SK-N-SH (cell line): ENCODE measurements at places on chromosomes 1 and 21.

- DNase-seq, result no peak
These were observed 158.9 kb upstream of the COL11A1 start for GRCh38 chr1:103267266-103267665.

DNA sequence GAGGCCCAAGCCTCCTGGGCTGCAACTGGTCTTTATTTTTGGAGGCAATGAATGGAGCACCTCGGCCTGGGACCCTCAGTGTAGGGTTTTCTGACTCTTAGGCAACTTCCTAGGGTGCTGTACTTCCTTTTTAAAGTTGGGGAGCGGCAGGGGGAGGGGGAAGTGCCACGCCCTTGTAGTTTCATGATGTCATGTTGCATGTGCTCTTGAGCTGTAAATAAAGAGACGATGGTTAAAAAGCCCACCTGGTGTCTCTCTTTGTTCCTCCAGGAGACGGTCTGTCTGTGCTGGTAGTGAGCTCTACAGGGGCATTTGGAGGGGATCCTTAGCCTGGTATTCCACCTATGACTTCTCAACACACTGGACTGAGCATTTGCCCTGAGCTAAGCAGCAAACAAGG, 10.3 kb upstream of the AGTRAP start:
- no peak for DNase-seq

- DNase-seq, result no peak
These were observed 23.2 kb upstream of the C1orf146 start for GRCh38 chr1:92194511-92194910.

GRCh38 chr21:36184545-36184944, 27.9 kb downstream of the DOP1B start:
- DNase-seq, result no peak

- no peak for DNase-seq
These were observed 84.4 kb upstream of the CXADR start for GRCh38 chr21:17428484-17428869.

DNA sequence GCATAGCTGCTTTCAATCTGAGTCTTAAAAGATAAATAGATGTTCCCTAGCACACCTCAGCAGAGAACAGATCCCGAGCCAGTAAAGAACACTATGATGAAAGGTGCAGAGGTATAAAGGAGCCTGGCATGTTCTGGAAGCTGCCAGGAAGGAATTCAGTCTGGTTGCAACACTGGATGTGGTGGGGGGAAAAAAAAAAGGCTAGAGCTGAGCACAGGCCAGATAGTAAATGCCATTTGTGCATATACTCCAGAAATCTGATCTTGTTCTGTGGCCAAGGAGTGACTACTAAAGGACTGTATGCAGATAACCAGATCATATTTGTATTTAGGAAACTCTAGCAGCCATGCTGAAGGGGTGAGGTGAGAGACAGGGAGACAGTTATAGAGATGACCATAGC, 240.3 kb downstream of the VAV3 start:
- DNase-seq, result no peak

DNA sequence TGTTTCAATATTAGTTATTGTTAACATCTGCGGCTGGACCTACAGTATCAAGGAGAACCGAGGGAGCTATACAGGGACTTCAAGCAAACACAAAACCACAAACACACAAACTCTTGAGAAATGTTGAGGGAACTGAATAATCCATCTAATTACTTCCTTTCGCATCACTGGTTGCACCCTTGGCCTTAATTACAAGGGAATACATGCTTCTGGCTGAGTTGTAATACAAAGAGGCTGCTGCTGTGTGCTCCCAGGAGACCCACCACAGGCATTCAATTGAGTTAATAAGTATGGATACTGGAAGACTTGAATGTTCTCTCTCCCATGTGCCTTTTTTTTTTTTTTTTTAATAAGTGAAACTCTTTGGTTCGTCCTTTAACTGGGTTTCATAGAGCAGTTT, 16.8 kb upstream of the SMYD2 start:
- DNase-seq, result no peak

GRCh38 chr1:183548116-183548515, 42.1 kb downstream of the NCF2 start:
- DNase-seq, result no peak

- no peak for DNase-seq
These were observed 1.8 kb downstream of the TNFRSF1B start for GRCh38 chr1:12168451-12169160.

DNA sequence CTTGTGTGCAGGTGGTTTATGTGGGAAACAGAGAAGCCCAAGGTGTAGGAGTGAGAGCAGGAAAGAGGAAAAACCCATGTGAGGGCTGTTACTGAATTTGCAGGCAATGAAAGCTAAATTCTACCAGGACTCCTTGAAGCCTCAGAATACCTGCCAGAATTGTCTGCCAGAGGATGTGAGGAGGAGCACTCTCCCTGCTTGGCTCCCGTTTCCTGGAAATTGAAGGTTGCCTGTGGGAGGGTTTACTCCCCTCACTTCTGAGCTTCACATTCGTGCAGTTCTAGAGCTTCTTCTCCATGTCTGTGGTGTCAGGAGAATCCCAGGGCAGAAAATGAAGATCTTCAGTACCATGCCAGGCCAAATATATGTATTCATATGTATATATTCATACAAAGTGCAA, 220.8 kb upstream of the ZP4 start:
- DNase-seq, result no peak

GRCh38 chr1:42970143-42970542, 11.5 kb upstream of the SLC2A1 start:
- DNase-seq, result no peak

GRCh38 chr1:18091660-18092446, 15.7 kb upstream of the IGSF21 start:
- DNase-seq, result no peak

GRCh38 chr21:37758982-37759381, 157.3 kb downstream of the KCNJ6 start:
- peak; percentile 36 for DNase-seq

DNA sequence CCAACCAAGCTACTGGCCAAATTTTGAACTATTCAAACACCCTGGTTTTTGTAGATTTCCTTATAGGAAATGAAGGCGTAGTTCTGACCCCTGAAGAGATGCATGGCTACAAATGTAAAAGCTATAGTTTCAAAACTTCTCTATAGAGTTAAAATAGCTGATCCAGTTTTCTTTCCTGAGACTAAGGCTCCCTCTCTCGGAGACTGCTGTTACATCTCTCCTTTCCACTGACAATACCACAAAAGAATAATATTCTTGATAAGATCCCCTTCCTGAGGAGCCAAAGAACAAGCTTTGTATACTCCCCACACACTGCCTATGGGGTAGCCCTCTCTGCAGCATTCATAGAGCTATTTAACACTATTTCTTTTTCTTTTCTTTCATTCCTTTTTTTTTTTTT, 6.7 kb upstream of the CFAP126 start:
- peak; percentile 28 for DNase-seq

DNA sequence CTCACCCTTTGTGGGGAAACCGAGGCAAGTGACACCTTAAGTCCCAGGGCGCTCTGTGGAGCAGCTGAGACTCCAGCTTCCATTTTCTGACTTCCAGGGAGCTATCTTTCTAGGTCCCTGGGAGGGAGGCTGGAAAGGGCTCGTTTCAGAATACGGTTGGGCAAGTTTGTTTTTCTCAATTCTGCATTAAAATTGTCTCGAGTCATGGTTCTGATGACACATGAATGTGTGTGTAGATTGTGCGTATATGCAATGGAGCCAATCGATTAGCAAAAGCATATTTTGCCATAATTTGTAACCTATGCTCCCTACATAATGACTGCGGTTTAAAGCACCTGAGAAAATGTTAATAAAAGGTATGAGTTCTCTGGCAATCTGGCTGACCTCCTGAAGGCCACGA, 77.3 kb downstream of the SIK1 start:
- DNase-seq, result no peak

DNA sequence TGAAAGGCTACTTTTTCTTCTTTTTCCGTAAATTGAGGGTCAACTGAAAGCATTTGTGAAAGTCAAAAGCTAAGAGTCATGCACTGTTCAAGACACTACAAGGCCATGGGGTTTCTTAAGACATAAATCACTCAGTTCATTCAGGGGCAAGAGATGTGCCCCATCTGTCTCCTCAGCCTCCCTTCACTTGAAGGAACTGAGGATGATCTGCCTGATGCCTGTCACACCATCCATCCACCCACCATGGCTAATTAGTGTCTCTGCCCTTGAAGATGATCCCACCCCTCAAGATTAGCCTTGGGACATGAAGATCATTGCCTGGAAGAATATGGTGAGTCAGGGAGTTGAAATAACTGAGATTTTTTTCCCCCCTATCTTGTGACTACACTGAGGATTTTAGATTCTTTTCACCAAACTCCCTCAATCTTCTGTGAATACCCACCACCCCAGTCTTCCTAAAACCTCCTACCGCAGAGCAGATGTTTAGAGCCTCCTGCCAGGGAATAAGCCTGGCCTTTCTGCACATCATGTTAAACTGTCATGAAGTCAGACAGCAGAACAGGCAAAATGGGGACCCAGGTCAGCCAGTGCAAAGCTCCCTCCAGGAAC, 88.6 kb upstream of the LMO4 start:
- DNase-seq, result no peak

DNA sequence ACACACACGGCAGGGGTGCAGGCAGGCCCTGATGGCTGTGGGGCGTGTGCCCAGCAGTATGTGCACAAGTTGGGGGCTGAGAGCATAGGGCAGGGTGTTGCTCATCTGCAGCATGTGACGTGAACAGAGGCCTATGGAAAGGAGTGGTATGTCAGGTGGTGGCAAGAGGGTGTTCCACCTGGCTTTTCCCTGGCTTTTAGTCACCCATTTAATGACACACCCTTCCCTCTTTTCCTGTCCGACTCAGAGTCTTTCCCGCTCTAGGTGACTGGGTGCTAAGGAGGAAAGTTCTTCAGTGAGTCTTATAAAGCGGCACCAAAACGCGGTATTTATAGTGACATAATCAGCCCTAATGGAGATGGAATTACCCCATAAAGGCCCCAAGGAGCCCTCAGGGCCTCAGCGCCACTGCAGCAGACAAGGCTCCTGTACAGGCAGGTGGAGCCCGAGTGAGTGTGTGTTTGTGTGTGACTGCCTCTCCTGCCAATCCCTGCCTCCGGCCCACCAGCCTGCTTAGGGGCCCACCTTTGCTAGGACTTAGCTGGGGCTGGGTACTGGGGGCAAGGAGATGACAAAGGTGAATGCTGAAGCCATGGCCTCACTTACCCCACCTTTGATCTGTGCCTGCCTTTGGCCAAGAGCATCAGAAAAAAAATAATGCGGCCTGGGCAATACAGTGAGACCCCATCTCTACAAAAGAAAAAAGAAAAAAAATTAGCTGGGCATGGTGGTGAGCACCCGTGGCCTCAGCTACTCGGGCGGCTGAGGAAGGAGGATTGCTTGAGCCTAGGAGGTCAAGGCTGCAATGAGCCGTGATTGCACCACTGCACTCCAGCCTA, 3.3 kb upstream of the EPHA2 start:
- DNase-seq, result no peak

DNA sequence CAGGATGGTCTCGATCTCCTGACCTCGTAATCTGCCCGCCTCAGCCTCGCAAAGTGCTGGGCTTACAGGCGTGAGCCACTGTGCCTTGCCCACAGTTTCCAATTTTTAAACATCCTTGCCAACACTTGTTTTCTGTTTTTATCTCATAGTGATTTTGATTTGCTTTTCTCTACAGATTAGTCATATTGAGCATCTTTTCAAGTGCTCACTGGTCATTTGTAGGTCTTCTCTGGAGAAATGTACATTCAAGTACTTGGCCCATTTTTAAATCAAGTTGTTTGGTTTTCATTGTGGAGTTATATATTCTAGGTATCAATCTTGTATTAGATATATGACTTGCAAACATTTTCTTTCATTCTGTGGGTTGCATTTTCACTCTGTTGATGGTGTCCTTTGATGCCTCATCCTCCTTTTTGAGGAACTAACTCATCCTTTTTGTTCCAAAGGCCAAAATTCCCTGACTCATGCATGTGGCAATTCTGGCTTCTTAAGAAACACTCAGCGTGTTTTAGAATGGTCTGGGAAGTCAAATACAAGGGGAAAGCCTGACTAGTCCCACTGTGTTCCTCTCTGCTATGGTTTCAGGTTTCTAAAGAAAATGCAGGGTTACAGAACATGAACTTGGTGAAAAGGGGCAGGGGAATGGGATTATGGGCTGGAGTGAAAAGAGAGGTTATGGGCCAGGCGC, 37.3 kb downstream of the PTAFR start:
- no peak for DNase-seq

GRCh38 chr1:197868751-197869489, 33.5 kb upstream of the C1orf53 start:
- DNase-seq, result peak; percentile 24

DNA sequence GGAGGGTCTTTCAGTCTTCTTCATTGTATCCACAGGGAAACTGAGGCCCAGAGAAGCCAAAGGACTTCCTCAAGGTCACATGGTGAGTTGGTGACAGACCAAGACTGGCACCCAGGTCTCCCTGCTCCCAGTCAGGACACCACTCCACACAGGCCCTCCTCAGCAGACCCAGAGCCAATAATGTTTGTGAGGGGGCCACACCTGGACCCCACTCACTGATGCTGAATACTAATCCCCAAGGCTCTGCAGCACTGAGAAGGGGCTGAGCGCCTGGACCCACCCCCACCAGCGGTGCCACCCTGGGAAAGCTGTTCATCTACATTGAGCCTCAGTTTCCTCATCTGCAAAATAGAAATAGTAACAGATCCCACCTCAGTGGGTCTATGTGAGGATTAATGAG, 79.5 kb downstream of the GLIS1 start:
- DNase-seq, result no peak

DNA sequence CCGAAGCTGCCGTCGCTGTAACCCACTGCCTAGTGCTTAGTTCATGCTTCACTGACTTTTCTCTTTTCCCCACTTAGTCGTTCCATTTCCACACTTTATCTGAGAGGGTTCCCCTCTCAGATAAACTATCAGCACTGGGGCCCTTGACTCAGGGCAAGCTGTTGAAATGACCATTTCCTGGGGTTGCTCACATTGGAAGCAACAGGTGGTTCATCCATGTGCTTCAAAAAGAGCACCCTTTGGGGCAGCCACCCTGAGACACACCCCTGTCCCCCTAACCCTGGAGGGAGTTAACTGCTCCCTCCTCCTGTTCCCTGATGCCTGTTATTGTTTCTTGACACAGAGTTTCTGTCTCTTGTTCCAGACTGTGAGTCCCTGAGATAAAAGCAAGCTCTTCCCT, 107.2 kb downstream of the PTPRU start:
- no peak for DNase-seq

DNA sequence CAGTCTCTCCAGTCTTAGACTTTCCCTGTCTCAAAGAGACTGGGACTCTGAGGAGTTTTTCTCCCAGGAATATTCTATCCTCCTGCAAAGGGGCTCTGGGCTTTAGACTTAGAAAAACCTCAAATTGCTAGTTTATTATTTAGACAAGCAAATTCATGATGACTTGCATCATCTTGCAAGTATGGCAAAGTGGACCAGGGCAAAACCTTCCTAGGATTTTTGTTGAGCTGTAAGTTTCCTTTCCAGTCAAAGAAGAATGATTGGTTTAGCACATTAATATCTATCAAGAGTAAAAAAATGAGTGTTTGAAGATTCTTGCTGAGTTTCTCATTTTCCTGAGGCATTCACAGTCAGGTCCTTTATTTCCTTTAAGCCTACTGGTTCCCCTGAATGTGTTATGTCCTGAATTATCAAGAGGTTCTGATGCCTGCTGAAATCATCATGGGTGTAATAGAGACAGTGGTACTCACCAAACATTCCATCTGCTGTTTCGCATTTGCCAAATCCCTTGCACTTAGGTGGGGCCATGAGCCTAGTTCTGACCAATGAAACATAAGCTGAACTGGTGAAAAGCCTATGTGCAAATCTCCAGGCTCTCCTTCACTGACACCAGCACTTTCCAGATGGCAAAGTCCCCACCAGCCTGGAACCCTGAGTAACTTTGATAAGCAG, 25.2 kb upstream of the SPAG17 start:
- DNase-seq, result no peak

GRCh38 chr1:45522324-45523104, 830 bp upstream of the PRDX1 start:
- DNase-seq, result no peak

- no peak for DNase-seq
These were observed 68.9 kb upstream of the DMRTA2 start for GRCh38 chr1:50492142-50492541.
